Tongue (tissue), 3 donors: ENCODE measurements at places on chromosomes 1 and 21.

DNA sequence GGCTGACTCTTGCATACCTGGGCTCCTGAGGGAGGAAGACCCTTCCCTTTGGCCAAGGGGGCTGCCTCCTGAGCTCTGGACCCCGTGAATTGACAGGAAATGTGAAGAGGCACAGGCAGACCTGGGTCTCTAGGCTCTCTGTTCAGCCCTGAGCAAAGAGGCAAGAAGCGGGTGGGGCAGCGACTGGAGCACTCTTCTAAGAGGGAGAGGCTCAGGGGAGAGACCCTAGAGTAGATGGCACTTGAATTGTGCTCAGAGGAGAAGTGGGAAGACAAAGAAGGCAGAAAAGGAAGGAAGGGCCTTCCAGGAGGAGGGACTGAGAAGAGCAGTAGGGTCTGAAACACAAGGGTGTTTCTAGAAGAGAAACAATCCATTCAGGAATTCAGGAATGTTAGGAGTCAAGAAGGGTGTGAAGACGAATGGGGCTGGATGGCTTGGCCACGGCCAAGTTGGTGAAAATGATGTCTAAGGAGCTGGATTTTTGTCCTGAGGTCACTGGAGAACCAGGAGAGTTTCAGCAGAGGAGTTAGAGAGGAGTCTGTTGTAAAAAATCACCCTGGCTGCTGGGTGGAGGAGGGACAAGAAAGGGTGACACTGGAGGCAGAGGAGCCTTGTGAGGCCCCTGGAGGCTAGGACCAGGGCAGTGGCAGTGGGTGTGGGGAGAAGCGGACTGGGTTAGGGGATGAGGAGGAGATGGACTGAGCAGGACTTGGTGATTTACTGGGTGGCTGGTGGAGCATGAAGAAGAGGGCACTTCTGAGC lies 5.3 kb downstream of the TIE1 start:
- no peak for DNase-seq

GRCh38 chr1:155184351-155184811 lies 10.7 kb downstream of the TRIM46 start:
- no peak for DNase-seq

DNA sequence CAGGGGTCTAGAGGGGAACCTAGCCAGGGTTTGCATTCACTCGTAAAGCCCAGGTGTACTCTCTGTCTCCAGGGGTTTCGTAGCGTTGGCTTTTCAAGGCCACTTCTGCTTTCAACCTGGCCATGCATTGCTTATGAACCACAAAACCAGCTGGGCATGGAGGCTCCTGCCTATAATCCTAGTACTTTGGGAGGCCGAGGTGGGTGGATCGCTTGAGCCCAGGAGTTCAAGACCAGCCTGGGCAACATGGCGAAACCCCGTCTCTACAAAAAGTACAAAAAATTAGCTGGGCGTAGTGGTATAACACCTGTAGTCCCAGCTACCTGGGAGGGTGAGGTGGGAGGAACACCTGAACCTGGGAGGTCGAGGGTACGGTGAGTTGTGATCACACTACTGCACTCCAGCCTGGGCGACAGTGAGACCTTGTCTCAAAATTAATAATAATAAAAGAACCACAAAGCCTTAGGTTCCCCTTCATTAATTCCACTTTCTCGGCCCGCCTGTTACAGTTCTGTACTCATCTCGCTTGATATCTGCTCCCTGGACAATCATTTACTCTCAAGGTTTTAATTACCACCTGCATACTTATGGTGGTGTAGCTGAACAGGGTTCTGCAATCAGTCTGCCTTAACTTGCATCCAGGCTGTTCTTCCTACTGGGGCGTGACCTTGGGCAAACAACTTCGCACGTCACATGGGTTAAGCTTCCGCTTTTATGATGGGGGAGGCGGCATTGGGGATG lies 6.1 kb downstream of the SLC16A4 start:
- DNase-seq: no peak

DNA sequence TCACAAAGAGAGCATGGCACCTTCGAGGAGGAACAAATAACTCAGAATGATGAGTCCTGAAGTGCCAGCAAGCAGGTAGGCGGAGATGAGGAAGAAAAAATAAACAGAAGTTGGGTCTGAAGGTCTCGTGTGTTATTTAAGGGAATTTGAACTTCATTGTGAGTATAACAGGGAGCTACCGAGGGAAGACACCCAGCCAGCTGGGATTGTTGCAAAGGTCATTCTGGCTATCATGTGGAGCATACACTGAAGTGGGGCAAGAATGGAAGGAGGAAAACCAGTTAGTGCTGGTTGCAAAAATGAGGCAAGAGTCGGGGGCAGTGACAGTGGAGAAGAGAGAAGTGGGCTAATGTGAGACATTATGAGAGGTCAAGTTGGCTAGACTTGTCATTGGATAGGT lies 53.6 kb upstream of the RAP1A start:
- DNase-seq: no peak

GRCh38 chr1:167440776-167441175 lies 77.6 kb downstream of the CD247 start:
- no peak for DNase-seq

DNA sequence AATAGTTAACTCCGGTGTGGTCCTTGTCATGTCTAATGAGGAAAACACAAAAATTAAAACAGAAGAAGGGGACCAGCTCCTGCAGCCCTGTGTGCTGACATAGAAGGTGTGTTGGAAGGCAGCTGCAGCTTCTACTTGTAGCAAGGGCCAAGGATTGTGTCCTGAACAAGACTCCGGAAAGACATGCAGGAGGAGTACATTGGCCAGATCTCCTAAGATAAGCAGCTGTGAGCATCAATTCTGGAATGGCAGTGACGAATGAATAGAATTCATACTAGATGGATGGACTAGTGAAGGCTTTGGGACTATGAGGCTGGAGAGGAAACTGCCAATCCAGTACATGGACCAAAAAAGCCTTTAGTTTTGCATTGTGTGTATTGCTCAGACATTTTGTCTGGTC lies 19.3 kb downstream of the RPS6KA1 start:
- no peak for DNase-seq

- peak; percentile 24 for DNase-seq
These were observed 35.2 kb upstream of the B3GALT2 start for GRCh38 chr1:193221651-193222050.

- DNase-seq: no peak
These were observed 55.2 kb downstream of the TENT5C start for GRCh38 chr1:117661027-117661426.

- DNase-seq: no peak
These were observed 205.7 kb upstream of the SAMSN1 start for GRCh38 chr21:14751602-14752344.
